ENCODE measurements at places on chromosomes 2 and 18. TPM values are rescaled to one million over a fixed set of nuclear protein-coding genes. Genes with fewer than 3 reads are reported as not detected.

The LIMS3 gene
- 0.60 TPM for total RNA-seq

- no peak for DNase-seq
Measured at GRCh38 chr18:51157215-51157614, 40.3 kb downstream of the MEX3C start.

GRCh38 chr18:40152859-40153258 is 1802.2 kb upstream of the PIK3C3 start:
- DNase-seq = no peak

The SIX3 gene
- not detected for total RNA-seq

DNA sequence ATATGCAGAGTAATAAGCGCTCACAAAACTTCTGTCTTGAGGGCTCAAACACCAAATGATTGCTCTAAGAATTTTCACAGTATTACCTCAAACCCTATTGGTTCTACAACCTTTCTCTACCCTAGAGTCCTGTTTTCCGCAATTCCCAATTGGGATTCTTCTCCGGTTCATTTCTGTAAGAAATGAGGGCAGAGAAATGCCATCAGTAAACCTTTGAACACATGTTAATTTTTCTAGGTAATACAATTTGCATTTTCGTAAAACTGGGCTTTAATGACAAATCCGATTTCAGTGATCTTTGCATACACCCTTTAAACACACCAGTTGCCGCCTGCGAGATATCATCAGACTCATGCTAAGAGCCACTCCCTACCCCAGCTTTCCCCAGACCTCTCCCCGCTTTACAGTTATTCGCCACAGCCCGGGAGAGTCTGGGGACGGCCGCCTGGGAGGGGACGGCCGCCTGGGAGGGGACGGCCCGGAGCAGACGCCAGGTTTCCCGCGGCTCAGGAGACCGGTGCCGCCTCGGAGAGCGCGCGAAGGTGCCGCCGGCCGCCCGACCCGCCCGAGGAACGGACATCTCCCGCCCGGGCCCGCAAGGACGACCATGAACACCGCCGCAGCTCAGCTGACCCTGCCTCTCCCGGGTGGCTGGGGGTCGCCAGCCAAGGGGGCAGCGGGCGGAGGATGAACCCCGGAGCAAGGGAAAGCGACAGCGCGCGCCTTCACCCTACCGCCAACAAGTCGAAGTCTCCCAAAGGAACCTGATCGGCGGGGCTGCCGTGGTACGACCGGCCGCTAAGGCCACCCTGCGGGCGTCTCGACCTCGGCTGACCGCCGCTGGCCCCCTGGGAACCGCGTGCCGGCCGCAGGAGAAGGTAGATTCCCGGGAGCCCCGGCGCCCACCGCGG is 463 bp downstream of the SMC6 start:
- DNase-seq = peak; percentile 81

GRCh38 chr18:58861861-58862301 is 2.8 kb upstream of the ZNF532 start:
- no peak for DNase-seq

DNA sequence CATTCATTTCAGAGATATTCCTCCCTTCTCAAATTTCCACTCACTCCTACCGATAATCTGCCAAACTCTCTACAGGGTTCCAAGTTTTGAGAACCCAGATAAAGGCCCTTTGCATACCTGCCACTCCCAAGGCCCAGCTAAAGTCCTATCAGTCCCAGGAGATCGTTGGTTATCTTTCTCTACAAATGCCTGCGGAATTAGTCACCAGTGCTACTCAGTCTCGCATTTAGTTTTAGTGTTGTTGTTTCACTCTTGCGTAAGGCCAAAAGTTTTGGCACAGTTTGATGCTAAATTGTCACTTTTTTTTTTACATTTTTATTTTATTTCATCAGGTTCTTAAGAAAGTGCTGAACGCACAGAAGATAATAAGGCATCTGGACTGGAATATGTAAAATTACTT is 29.2 kb upstream of the SETBP1 start:
- peak; percentile 39 for DNase-seq

All from hepatocyte (in vitro differentiated cells).